Kidney epithelial cell (primary cell): ENCODE measurements at places on chromosomes 1 and 21.

DNA sequence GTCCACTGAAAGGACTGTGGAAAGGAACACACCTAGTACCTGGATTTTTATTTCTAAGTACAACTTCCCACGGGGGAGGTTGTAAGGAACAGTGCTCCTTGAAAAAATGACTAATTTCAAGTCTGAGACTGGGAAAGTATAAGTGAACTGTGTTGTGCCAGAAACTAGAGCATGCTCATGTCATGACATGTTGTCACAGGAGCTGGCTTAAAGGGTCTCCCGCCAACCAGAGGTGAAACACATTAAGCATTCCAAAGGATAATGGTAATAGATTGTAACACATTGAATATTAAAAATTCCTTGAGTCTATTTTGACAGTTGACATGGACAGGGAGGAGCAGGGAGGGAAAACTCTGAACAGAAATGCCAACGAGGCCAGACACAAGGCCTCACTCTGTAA is 6.3 kb downstream of the ATP2B4 start:
- DNase-seq: no peak

DNA sequence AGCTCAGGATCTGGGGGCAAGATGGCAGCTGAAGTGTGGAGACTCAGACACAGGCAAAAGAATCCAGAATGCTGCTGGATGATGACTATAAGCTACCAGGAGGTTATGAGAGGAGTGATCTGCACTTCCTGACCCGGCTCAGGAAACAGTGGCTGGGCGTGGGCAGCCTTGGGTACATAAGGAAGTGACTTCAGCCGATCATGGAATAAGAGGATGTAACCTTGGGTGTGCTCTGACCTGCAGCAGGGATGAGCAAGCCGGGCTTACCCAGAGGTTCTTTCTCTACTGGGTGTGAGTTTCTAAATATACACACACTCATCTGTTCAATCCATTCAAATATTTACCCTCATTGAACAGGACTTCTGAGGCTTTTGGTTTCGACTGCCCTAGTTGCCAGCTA is 62.7 kb downstream of the CD34 start:
- DNase-seq: peak; percentile 43

- no peak for DNase-seq
These were observed 2.0 kb upstream of the GJA5 start for GRCh38 chr1:147762233-147763024.

DNA sequence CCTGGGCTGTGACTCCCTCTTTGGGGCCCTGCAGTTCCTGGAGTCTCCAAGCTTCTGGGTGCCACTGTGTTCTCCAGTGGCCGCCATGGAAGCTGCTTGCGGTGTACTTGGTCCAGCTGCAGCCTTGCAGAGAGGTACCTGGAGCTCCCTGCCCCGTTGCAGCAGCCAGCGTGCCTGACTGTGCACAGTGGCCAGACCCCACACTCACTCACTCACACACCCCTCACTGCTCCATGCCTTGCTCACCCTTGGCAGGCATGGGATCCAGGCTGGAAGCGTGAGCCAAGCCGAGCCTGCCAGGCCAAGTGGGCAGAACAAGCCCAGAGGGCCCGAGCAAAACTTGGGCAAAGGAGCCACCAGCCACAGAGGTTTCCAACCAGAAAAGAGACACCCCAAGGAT is 43.0 kb downstream of the MATN1 start:
- no peak for DNase-seq

DNA sequence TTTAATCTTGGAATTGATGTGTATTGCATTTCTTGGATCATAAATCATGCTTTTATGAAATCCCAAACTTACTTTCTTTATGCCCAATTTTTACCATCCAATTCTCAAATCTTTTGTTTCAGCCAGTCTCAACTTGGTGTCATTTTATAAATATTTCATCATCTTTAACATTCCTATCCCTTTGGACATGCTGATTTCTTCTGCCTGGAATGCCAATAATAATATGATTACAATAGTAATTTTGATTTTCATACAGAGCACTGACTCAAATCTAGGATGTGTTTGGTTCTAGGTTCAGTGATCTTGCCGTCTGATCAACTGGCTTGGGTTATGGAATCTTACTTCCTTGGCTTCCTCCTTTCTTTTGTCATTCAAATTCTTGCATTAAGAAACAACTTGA is 12.8 kb downstream of the RRP15 start:
- DNase-seq: no peak

DNA sequence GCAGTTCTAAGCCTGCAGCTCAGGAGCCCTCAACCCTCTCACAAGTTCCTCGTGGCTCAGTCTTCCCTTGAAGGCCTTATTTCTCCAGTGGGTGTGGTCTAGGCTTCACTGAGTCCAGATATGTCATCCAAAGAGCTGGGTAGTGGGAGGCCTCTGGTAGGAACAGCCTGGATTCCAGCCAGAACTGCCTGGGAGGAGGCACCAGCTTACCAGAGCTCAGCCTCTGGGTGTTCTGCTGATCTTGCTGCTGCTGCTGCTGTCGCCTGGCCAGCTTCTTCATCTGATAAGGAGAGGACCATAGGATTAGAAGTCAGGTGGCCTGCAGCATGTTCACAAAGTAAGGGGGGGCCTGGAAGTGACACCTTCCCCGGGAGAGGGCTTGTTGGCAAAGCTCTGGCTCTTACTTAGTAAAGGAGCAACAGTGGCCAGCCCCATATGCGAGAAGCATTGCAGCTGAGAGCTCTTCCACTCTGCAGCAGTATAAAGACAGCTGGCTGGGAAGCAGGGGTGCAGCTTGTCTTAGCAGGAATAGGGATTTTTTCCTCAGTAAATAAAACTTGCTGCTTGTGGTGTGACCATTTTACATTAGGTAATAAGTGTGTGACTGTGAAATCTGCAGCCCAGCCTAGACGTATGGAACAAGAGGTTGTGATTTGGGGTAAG is 148.5 kb downstream of the LMX1A start:
- no peak for DNase-seq

DNA sequence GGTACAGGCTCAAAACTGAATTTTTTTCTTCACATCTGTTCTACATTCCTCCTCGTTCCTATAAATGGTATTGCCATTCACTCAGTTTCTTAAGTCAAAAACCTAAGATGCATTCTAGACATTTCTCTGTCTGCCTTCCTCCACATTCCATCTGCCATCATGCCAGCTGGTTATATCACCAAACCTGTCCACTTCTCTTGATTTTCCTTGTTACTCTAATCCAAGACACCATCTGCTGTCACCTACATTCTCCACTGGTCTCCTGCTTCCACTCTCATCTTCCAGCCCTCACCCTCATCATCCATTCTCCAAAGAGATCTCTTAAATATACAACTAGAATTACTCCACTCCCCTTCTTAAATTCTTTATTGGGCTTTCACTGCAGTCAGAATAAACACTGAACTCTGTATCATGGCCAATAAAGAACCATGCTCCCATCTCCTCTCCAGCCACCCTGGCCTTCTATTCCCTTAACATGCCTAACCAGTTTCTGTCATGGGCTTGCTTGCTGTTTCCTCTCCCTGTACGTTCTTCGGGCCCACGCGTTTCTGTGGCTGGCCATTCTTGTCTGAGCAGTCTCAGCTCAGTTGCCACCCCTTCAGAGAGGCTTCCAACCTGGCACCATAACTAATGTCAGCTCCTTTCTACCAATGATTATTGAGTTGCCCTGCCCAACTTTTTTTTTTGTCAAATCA is 278.3 kb downstream of the ST6GALNAC3 start:
- DNase-seq: no peak

- no peak for DNase-seq
These were observed 8.5 kb downstream of the MEF2D start for GRCh38 chr1:156492013-156492590.

DNA sequence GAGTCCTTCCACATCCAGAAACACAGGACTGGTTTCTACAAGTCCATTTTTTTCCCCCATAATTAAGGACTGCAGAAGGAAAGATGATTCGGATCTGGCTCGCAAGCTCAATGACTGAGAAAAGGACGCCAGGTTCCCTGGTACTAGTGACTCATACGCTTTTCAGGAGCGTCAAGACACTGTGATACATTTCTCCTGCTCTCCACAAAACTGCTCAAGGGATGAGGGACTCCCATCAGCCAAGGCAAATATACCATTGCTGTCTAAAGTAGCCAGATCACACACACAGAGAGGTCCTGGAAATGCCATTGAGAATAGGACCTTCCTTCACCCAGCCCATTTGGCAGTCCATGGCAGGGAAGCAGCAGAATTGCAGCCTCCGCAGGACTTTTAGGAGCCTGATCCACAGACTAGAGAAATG is 253.6 kb upstream of the IRF2BP2 start:
- DNase-seq: no peak

DNA sequence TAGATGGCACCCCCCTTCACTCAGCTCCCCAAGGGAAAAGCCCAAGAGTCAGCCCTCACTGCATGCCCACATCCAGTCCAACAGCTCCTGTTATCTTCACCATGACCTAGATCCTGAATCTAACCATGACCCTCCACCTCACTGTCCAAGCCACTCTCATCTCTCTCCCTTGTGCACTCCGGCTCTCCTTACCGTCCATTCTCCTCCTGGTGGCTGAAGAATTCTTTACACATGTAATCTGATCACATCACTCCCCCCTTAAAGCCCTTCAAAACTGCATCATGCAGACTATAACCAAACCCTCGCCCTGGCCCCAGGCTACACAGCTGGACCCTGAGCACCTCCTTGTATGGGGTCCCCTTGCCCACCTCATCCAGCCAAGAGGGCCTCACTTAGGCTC is 14.0 kb upstream of the PAQR7 start:
- DNase-seq: no peak

GRCh38 chr1:56572334-56573050 is 6.9 kb downstream of the PLPP3 start:
- DNase-seq: no peak

DNA sequence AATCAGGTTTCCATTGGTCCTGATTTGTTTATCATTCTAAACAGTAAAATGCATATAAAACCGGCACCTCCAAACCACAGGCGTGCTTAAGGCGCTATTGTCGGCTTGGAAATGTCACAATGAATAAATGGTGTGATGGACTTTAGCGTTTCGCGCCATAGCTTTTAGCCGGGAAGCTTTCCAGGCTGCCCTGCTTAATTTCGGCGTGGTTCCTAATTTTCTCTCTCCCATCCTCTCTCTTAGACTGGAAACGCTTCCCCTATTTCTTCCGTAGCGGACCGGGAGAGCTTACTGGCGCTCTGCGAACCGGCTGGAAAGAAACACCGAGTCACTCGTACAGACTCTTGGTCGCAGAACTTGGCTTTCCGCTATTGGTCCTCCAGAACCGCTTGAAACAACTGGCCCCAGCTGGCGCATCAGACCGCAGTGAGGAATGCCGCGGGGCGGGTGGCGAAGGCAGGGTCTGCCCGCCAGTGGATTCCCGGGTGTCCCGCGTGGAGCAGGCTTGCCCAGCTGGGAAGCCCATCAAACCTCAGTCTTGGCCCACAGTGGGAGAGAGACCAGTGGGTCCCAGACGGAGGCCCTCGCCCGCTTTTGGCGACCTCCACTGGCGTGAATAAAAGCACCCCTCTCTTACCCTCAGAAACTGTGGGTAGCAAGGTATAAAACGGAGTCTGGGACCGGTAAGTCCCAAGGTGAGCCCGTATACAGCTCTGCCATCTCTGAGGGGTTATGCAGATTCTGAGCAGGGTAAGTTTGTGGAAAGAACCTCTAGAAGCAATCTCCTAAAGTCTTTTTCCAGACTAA is 4.0 kb upstream of the LHX8 start:
- no peak for DNase-seq

DNA sequence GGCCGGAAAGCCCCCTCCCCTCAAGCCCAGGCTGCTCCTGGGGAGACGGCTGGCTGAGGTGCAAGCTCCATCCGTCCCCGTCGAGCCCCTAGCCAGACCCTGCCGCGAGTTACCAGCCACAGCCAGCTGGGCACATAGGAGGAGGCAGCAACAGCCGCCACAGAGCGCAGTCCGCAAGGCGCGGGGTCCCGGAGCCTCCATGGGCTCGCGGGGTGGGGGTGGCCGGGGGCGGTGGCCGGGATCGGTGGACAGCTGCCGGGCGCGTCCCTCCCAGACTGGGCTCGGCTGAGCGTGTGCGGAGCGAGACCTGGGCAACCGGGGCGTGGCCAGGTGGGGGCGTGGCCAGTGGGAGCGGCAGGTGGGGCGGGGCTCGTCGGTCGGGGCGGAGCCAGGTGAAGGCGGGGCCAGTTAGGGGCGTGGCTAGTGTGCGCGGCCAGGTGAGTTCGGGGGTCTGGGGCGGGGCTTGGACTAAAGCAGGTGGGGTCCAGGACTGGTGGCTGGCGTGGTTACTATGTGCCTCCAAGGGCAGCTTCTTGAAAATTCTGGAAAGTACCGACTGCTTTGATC is at the start of gene CD164L2:
TSS of gene CD164L2 (minus strand) at position 295 of the 567 bp plus-strand sequence. CDS start at position 201, 94 bp downstream.
- no peak for DNase-seq

- DNase-seq: no peak
These were observed 205.5 kb downstream of the RPS6KC1 start for GRCh38 chr1:213256438-213257087.

DNA sequence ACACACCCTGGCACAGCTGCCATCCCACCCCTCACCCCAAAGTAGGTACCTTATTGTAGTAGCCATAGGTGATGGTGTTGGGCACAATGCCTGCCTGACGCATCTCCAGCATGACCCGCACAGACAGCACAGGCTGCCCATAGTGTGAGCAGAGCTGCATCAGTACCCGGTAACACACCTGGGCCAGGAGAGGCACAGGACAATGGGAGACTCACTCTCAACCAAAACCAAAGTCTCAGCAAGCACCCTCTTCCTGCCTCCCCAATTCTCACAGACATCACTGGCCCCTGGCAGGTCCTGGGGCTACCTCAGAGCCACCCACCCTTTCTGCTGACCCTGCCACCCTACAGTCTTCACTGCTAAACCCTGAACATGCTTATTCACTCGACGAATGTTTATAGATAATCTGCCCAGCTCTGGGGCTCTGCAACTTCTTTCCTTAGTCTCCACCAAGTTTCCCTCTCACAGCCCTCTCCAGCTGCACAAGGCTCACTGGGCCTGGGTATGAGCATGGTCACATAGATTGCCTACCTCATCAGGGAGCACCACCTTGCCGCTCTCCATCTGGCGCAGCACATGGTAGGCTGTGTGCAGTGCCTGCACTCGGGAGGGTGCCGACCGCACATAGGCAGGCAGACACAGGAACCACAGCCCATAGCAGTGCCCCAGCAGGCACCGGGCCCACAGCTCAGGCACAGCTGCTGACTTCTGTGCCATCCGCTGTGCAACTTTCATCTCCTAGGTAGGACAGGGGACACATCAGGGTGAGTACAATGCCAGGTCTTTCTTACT is 10.3 kb downstream of the DENND4B start:
- DNase-seq: no peak

DNA sequence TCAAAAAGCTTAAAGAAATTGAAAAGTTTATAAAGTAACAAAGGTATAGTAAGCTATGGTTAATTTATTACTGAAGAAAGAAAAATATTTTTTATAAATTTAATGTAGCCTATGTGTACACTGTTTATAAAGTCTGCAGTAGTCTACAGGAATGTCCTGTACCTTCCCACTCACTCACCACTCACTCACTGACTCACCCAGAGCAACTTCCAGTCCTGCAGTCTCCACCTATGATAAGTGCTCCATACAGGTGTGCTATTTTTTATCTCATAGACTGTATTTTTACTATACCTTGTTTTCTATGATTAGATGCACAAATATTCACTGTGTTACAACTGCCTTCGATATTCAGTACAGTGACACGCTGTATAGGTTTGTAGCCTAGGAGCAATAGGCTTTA is 106.6 kb downstream of the NR5A2 start:
- no peak for DNase-seq

- DNase-seq: no peak
These were observed 54.5 kb downstream of the PCNX2 start for GRCh38 chr1:233240829-233241682.

GRCh38 chr1:175744833-175745232 is 1.4 kb upstream of the TNR start:
- DNase-seq: no peak
